ENCODE measurements at places on chromosomes 6 and 20.
A peak's percentile ranks its signal among the peaks of the same experiment; 100 is the strongest.

- DNase-seq, result peak; percentile 61
Measured at GRCh38 chr6:143569040-143569439, 57.5 kb upstream of the FUCA2 start.

- no peak for DNase-seq
Measured at GRCh38 chr20:33702861-33703260, 16.7 kb upstream of the E2F1 start.

DNA sequence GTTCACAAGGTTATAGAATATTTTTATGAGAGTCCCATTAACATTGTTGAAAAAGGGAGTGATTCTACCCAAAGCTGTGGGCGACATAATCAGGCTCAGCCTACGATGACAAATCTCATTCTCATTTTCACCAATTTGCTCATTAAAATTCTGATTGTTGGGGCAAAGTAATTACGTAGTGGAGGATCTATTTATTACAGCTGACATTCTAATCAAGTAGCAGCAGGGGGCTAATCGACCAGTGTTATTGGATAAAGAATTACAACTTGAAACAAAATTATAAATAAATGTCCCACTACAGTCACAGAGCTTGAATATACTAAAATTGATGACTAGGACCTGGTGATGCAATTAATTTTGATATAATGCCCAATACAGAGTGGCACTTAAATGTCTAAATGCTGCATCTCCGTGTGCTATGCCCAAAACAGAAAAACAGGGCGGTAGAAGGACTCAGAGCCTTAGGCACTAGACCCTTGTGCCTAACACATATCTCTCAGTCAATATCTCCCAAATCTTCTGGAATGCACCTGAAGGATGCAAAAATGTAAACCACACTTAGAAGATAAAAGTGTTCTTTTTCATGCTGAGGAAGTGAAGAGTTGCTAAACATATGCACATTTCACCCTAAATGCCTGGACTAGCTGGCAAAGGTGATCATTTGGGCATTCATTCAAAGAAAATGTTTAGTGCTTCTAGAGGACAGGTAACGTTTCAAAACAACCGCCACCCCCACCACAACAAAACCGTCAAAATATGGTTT, 88.3 kb downstream of the CD24 start:
- no peak for DNase-seq

- peak; percentile 53 for DNase-seq
Measured at GRCh38 chr6:122014961-122015360, 384.5 kb upstream of the HSF2 start.

DNA sequence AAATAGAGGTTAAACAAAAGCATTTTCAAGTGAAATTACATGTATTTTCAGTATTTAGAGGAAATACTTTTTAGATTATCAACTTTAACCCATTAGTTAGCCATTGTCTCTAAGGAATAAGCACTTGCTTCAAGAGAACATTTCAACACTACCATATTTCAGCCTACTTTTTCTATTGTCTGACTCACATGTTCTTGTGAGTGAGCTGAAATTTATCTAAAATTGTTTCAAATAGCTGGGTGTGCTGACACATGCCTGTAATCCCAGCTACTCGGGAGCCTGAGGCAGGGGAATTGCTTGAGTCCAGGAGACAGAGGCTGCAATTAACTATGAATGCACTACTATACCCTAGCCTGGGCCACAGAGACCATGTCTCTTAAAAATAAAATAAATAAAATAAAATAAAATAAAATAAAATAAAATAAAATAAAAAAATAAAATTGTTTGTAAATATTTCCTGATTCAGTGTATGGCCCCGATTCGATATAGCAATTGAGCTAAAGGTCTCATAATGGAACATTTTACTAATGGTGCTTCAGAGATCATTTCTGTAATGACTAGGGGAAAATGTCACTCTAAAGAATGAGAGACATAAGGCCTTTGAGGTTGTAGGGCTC, 324.6 kb upstream of the PLCB4 start:
- DNase-seq, result no peak

- no peak for DNase-seq
Measured at GRCh38 chr20:60632391-60633262, 619.4 kb upstream of the CDH4 start.

DNA sequence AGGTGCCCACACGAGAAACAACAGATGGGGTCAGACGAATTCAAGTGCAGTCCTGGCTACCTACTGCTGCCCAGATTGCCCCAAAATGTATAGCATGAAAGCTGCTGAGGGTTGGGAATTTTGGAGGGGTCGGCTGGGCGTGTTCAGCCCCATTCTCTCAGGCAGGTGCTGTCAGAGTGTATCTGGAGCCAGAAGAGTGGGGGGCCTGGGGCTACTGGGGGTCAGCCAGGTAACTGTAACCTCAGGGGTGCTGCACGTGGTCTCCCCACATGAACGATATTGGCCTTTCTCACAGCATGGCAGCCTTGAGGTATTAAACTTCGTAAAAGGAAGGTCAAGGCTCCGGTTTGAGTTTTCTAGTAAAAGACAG, 14.6 kb downstream of the SYNDIG1 start:
- no peak for DNase-seq

DNA sequence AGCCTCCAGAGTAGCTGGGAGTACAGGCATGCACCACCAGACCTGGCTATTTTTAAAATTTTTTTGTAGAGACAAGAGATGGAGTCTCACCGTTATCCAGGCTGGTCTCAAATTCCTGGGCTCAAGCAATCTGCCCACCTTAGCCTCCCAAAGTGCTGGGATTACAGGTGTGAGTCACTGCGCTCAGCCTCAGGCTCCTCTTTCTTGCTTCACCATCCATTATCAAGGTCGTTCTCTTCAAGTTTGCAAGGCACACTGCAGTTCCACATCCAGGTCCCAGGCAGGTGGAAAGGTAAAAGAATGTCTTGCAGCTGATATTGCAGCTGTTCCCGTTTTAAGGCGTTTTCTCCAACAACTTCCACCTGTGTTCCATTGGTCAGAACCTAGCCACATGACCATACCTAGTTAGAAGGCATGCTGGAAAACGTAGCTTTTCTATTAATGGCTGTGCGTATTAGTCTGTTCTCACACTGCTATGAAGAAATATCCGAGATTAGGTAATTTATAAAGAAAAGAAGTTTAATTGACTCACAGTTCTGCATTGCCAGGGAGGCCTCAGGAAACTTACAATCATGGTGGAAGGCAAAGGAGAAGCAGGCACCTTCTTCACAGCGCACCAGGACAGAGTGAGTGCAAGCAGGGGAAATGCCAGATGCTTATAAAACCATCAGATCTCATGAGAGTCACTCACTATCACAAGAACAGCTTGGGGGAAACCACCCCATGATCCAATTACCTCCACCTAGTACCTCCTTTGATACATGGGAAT, 51.7 kb downstream of the PCNA start:
- DNase-seq, result no peak

- DNase-seq, result peak; percentile 42
Measured at GRCh38 chr6:43297644-43298564, at the start of gene SLC22A7. Gene SLC22A7 (plus strand): TSS chr6:43298260. CDS start chr6:43298359, 99 bp downstream.

DNA sequence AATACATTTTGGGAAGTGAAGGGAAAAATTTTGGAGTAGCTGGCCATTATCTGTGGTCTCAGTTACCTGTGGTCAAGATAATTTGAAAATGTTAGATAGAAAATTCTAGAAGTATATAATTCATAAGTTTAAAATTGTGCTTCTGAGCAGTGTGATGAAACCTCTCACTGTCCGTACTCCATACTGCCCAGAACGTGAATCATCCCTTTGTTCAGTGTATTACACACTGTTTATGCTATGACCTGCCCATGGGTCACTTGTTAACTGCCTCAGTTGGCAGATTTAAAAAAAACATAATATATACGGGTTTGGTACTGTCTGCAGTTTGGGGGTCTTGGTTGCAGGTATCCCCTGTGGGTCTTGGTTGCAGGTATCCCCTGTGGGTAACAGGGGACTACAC, 4.1 kb upstream of the CALHM5 start:
- DNase-seq, result no peak

DNA sequence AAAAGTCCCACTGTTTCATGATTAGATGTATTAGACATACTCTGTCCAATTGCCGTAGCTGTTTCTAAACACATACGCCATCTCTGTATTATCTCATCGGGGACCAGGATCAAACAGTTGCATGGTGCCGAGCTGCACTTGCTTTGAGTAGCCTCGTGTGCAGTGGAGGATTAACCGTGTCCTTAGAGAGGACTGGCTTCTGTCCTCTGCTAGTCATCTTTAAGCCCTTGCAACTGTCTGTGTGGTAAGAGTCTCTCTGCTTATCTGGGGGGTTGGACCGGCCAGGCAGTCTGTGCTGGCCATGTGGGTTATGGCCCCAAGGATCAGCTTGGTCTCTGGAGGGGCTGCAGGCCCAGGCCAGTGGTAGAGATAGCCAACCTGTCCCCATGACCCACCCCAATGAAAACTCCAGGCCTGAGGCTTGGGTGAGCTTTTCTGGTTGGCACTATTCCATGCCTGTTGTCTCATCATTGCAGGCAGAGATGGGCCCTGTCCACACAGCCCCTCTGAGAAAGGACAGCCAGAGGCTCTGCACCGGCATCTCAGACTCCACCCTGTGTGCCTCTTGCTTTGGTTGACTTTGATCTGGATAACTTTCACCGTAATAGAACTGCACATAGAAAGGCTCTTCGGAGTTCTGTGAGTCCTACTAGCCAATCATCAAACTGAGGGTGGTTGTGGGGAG, 137.3 kb upstream of the SNX9 start:
- no peak for DNase-seq

DNA sequence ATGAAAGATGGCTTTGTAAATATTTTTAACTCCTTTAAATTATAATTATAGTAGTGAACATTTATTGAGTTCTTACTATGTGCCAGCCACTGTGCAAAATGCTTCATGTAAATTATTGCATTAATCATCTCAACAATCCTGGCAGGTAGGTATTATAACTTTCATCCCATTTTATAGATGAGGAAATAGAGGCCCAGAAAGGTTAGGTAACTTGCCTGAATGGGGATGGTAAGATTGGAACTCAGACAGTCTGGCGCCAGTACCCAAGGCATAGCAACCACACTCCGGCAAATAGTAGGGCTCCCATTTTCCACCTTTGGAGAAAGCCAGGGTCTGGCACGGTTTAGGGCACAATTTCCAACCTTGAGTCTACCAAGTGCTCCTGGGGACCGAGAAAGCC, 129.8 kb downstream of the VEGFA start:
- DNase-seq, result no peak

- DNase-seq, result no peak
Measured at GRCh38 chr6:148890096-148890495, 143.3 kb downstream of the UST start.
